ENCODE measurements at places on chromosomes 4 and X.
A peak's percentile ranks its signal among the peaks of the same experiment; 100 is the strongest.

DNA sequence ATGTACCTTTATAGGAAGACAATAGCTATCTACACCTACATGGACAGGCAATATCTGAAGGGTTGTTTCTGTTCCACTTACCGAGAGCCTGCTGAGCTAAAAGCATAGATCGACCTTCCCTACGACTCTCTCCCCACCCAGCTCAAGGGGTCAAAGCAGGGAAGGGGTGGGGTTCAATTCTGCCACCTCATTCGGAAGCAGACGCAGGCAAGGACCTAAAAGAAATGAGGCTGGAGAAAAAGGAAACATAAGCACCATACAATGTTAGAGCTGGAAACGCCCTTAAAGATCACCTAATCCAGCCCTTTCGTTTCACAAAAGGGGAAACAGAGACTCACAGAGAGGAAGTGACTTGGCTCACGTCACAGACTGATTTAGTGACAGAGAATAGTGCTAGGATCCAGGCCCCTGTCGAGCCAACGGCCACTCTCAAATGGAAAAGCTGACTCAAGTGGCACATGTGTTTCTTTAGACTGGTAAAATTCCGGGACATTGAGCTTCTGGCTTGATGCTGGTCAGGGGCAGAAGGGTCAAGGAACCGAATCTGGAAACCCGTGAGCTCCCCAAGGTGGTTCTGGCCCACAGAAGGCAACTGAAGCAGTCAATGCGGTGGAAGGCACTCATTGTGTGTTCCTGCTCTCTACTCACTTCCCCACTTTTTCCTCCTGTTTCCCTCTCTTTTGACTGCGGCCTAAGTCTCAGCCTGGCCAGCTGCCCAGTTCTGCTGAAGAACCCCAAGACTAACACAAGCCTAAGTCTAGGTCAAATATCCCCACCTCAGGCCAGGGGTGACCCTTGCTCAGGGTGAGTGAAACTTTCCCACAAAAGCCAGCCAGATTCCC lies 7.5 kb downstream of the SEPTIN6 start:
- no peak for DNase-seq

DNA sequence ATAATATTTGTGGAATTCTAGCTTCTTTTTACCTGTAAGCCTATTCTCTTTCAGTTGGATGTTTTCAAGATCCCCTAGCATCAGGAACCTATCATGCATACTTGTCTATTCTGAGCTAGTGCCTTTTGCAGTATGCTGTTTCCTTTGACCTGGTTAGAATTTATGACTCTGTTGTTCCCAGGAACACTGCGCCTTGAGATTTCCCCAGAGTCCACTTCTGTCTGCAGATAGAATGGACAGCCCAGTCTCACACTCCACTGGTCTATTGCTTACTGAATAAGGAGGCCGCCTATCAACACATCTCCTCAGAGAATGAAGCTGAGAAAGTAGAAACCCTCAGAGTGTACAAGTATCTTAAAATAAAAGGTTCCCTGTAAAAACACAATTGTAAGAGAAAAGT lies 465.1 kb upstream of the GALNTL6 start:
- no peak for DNase-seq

- no peak for DNase-seq
Measured at GRCh38 chrX:103919270-103919637, 43.2 kb upstream of the TMSB15B start.

DNA sequence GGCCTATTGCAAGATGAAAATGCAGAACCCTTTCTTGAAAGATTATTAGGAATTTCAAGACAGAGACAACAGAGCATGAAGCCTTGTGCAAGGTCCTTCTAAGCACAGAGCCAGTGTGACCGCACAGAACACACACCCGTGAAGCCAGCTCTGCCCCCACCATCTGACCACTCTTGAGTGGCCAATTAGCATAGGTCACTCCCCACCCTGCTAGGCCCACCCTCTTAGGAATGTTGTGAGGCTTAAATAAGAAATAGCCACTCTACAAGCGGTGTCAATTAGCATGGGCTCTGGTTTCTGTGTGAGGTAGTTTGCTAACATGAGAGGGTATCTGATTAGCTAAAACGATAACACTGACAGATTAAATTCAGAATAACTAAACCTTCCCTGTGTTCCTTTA lies 152.9 kb downstream of the PTTG2 start:
- no peak for DNase-seq

DNA sequence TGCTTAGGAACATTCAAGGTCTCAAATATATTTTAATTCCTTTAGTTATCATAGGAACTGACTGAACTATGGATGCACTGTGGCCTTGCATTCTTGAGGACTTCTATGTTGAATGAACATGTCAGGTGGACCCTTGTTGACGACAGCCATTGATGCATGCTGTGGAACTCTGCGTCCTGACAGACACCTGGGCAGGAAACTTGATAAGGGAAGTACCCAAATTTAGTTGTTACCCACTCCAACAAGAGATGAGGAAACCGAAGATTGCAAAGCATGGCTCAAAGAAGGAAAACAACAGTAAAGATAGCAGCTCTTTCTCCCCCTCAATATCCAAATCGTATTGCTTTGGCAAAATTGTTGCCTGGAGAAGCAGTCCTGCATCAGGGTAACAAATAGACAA lies 540.0 kb upstream of the NR3C2 start:
- DNase-seq = no peak

DNA sequence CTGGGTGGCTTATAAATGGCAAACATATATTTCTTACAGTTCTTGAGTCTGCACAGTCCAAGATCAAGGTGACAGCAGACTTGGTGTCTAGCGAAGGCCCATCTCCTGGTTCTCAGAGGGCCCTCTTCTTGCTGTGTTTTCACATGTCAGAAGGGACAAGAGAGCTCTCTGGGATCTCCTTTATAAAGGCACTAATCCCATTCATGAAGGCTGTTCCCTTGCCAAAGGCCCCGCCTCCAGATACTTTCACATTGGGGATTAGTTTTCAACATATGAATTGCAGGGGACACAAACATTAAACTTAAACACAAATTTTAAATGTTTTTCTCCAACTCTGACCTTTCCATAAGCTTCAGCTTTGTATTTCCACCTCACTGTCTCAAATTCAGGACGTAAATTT lies 1135.0 kb upstream of the TENM3 start:
- DNase-seq = no peak

- DNase-seq = peak; percentile 58
Measured at GRCh38 chrX:638482-639131, 8.0 kb downstream of the SHOX start.

GRCh38 chr4:120819805-120820437 lies 102.6 kb downstream of the PRDM5 start:
- no peak for DNase-seq

- DNase-seq = no peak
Measured at GRCh38 chrX:136967966-136968365, 65.8 kb downstream of the GPR101 start.

- no peak for DNase-seq
Measured at GRCh38 chrX:17692709-17693346, 44.5 kb upstream of the SCML1 start.

DNA sequence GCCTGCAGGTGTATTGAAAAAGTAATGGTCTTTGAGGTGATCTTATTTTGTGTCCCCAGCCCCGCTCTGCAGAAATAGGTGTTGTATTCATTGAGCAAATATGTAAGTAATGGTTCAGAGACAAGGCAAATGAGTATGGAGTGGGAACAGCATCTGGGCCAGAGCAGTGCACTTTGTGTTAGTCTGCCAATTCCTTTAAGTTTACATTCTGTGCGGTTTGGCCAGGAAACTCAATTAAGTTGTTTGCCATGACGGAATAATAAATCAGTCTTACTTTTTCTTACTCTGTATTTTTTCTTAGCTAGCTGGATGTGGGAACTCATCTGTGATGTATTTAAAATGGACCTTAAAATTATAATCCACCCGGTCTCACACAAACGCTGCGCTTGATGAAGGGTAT lies 12.6 kb downstream of the DCLK2 start:
- no peak for DNase-seq

GRCh38 chr4:151694961-151695720 lies 65.7 kb downstream of the GATB start:
- no peak for DNase-seq

DNA sequence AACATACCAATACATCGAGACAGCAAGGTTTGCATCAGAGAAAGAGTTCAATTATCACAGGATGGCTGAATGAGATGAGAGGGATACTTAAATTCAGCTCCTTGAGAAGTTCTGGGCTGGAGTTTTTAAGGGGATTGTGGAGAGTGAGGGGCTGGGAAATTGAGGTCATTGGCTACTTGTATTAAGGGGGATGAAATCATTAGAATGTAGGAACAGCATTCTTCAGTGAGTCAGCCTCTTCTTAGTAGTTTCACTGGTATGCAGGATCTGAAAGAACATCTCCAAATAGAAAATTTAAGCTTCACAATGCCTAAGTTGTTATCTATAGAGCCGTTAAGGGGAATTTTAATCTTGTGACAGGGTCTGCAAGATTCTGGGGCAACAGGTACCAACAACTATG lies 211.6 kb upstream of the TAPT1 start:
- DNase-seq = no peak

DNA sequence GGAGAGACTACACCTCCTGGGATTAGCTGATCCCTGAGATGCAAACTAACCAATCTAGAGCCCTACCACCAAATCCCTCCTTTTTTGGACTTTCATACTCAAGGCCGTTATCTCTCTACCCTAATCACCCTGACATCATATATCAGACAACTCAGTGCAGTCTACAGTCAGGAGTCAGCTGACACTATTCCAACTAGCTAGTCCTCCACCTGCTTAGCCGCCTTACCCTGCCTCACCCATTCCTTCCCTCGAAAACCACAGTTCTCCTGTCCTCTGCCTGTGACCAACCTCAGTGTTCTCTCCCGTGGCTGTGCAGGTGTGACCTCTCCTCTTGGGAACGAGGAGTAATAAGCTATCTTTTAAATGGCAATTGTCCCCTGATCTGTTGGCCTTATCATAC lies 1.8 kb upstream of the PPEF2 start:
- no peak for DNase-seq

- DNase-seq = no peak
Measured at GRCh38 chrX:22081475-22082092, 49.5 kb downstream of the PHEX start.

GRCh38 chrX:129161108-129161507 lies 362.2 kb downstream of the SMARCA1 start:
- no peak for DNase-seq

DNA sequence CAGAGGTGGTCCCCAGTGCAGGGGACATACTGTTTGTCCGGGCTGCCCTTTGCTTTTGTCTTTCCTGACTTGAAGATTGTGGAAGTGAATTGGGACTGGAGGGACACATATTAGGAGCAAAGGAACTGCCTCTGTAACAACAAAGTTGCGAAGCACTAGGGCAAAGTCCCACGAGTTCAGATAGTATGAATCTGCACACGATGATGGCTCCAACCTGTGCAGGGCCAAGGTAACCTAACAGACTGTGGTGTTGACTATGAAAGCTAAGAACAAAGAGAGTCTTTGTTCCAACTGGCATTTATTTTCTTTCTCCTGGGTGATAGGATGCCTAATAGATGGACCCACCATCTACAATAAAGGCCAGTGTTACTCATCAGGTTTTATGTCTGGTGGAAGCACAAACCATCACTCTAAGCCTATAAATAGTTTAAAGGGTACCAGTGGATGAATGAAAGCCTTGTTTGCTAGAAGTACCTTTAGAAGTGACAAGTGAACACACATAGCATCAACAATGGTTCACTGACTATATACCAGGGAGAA lies 71.8 kb downstream of the TMA16 start:
- DNase-seq = no peak

DNA sequence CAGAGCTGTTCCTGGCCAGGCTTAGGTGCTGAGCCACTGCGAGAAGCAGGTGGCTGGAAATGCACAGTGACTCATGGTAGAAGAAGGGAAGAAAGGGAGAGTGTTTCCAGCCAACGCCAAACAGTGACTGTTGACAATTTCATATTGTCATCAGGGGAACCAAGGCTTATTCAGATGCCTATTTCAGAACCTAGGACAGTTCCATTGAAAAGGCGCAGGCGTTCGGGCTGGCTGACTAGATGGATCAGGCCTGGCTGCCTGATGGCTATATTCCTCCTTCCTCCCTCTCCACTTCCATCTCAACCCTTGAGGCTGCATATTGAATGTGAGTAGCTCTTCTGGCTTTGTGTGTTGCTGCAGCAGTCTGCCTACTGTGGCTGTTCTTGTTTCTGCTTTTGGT lies 73.0 kb upstream of the FRMPD4 start:
- DNase-seq = no peak

- no peak for DNase-seq
Measured at GRCh38 chr4:147054228-147054872, 108.7 kb upstream of the TTC29 start.

- no peak for DNase-seq
Measured at GRCh38 chr4:83013902-83014301, 3.3 kb upstream of the LIN54 start.

GRCh38 chrX:12819222-12819621 lies 28.0 kb downstream of the PRPS2 start:
- no peak for DNase-seq

- no peak for DNase-seq
Measured at GRCh38 chrX:121781991-121782390, 734.6 kb downstream of the GLUD2 start.

GRCh38 chrX:151397741-151398070 lies 700 bp downstream of the VMA21 start:
- no peak for DNase-seq
